ENCODE measurements at places on chromosomes 7 and 10.

DNA sequence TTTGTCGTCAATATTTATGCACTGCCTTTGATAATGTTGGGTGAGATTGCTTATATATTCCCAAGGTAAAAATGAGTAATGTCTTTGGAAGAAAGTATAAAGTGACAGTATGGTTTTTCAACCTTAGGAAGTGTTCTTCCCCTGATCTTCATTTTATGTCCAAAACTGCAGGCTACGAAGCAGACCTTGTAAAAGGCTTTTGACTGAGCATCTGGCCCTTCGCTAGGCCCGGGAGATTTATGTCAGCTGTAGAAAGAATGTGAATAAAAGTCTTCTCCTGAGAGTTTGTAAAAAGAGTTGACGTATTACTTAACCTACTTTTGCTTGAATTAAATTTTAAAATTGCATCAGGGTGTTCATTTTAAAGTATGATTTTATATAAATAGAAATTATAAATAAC is 116.8 kb downstream of the CPED1 start:
- DNase-seq = no peak

- no peak for DNase-seq
Observed at GRCh38 chr10:409408-410040, 274.3 kb downstream of the ZMYND11 start.

- DNase-seq = no peak
Observed at GRCh38 chr7:132292803-132293202, 283.5 kb downstream of the PLXNA4 start.

GRCh38 chr7:44796034-44796503 is 412 bp upstream of the PPIA start:
- no peak for DNase-seq

- no peak for DNase-seq
Observed at GRCh38 chr7:50657341-50657873, 92.2 kb upstream of the DDC start.

- no peak for DNase-seq
Observed at GRCh38 chr10:1020958-1021357, 4.7 kb downstream of the IDI2 start.
